ENCODE measurements at places on chromosomes 5 and 9.

DNA sequence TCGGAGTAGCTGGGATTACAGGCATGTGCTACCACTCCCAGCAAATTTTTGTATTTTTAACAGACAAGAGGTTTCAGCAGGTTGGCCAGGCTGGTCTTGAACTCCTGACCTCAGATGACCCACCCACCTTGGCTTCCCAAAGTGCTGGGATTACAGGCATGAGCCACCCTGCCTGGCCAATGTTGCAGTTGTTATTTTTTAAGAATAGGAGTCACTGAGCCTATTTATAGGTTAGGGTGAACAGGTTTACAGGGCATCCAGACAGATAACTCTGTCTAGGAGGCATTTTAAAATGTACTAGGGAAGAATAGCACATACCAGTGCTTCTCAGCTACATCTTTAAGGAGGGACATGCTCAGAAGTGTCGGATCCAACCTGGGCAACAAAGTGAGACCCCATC lies 60.1 kb upstream of the BNC2 start:
- no peak for DNase-seq

DNA sequence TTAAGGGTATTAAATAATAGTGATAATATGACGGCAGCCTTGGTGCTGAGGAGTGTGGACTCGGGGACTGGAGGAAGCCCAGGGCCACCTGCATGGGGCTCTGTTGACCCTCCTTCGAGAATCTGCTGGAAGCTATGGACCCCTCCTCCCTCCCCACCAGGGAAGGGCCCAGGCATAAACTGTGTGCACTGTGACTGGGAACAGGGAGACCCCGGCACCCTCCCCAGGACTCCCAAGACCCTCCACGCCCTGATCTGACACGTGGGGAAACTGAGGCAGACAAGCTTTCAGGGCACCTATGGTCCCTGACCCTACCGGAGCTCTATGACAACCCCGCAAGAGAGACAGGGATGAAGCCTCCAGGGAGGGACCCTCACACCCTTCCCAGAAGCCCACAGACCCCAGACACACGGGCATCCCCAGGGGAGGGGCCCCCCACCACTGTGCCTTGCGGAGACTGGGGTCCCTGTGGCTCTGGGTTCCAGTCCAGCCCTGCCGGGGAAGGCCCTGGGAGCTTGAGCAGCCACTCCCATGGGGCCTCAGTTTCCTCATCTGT lies 6.5 kb upstream of the EGFL7 start:
- DNase-seq: no peak

DNA sequence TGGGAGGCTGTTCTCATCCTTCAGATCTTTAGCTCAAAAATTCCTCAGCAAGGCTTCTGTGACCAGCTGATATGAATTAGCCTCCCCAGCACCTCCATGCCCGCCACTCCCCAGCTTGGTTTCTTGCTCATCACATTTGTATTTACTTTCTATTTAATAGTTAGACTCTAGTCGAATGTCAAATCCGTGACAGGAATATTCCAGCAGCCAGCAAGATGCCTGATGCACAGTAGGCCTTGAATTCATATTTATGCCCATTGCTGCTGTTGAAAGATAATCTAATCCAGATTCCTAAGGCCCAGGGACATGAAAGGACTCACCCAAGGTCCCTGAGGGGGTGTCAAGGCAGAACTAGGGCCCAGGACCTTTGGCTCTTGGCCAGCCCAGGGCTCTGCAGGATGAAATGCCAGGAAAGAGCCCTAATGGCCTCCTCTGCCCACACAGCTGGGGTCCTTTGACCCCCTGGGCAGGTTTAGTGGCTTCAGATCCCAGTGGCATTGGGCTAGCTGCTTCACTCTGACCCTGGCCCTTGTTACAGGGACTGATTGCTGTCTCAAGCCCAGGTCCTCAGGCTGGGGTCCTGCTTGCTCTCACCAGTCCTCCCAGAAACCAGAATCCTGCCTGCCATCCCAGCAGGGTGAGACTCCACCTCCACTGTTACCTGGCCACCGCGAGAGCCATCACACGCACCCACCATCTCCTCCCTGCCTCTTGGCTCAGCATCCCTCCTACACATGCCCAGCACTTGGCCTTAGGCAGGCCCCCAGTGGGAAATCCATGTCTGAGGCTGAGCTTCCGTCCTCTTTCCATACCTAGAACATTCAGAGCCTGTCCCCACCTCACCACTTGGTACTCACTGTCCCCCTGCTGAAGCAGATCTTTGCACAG lies 7.3 kb downstream of the CSF1R start:
- no peak for DNase-seq

- no peak for DNase-seq
Observed at GRCh38 chr9:121741228-121741918, 89.9 kb downstream of the DAB2IP start.

DNA sequence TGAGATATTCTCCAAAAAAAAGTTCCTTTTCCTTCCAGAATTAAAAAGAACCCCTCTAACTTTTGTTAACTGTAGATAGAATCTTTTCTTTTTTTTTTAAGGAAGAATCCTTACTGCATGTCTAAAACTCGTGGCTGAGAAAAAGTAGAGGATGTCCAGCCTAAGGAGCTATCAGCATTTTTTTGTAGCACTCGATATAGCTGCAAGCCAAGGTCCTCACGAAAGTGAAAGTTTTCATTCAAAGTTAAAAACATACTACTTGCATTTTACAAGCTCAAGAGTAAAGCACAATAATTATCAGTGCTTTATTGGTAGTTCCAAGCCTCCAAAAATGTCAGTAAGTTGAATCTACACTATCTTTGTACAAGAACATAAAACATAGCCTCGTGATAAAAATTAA lies 28.7 kb upstream of the ZSWIM6 start:
- DNase-seq: no peak

DNA sequence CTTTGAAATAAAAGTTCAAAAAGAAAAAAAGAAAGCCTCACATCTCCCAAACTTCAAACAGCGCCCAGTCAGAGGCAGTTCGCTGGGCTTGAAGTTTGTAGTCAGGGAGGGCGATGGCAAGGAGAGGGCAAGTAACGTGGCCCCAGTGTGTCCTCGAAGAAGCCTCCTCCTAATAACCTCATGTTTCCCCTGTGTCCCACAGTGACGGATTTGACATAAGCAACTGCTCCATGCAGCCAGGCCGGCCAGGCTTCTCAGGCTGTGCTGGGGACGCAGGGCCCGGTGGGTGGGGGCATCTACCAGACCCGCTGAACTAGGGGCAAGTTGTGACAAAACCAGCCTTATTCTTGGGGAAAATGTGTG lies 172.2 kb downstream of the ERCC6L2 start:
- peak; percentile 32 for DNase-seq

GRCh38 chr9:38416461-38416860 lies 7.8 kb downstream of the IGFBPL1 start:
- DNase-seq: no peak

DNA sequence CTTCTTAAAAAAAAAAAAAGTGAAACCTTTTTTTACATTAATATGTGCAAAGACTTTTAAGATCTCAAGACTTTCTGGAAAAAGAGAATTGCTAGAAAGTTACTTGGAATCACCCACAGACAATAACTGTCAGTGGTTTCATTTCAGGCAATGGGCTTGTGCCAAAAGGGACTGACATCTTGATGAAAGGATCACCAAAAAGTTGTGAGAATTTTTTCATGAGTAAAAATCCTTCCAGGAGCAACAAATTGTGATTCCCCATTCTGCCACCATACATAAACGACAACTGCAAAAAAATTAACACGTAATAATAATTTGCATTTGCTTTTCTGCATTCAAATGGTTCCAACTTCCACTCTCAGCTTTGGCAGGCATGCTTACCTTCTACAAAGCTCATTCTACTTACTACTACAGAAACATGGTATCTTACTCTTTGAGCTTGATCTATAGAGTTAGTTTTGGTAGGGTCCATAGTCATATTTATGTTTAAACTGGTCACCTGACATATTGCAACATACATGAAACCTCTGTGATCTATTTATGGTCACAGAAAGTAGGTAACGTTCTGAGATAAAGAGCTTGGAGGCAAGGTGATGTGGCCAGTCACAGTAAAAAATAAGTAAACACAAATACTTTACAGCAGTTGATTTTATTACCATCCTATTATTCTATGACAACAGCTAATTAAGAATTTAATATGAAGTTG lies 3.0 kb downstream of the NREP start:
- DNase-seq: no peak

- DNase-seq: no peak
Observed at GRCh38 chr5:84585218-84585617, 200.5 kb upstream of the EDIL3 start.

DNA sequence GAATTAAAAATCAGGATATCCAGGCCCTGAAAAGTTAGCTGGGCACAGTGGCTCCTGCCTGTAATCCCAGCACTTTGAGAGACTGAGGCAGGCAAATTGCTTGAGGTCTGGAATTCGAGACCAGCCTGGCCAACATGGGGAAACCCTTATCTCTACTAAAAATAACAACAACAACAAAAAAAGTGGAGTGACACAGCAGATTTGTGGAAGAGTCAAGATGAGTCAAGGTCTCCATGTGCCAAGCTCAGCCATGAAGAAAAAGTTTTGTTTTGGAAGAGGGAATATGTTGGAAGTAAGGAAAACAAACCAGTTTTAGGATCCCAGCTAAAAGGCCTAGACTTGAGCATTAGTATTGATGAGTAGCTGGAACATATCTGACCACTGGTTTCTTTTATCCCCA lies 14.7 kb downstream of the LRRC70 start:
- DNase-seq: no peak

- DNase-seq: no peak
Observed at GRCh38 chr9:137025517-137025966, 2.5 kb downstream of the ABCA2 start.

GRCh38 chr5:133797167-133797566 lies 171.3 kb downstream of the C5orf15 start:
- no peak for DNase-seq

GRCh38 chr9:97059626-97060025 lies 20.7 kb upstream of the CTSV start:
- no peak for DNase-seq

DNA sequence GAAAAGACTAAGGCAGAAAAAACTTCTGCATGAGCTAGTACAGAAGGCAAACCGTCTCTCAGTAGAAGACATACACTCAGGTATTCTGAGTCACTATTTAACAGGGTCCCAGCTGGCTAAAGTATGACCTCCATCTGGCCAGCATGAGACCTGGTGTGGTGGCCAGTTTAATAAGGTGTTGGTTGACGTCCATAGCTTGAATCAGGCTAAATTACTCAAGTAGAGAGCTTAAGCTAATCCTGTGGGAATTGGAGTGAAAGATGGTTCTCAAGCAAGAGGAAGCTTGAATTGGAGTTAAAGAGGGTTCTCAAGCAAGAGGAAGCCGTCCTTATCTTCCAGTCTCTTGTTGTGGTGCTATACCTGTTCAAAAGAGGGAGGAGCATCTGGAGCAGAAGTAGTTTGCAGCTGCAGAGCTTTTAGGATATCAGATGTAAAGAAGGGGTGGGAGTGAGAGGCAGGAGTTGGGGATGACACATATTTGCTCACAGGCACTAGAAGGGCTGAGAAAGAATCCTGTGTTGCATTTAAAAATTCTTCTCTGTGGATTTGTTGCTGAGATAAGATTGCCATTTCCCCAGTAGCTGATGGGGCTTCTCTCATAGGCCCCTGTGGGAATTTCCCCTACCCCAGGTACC lies 136.1 kb upstream of the RUSC2 start:
- DNase-seq: no peak

- no peak for DNase-seq
Observed at GRCh38 chr5:72598401-72599064, 91.3 kb upstream of the ZNF366 start.

GRCh38 chr9:114799925-114800324 lies 5.9 kb downstream of the TNFSF15 start:
- no peak for DNase-seq

GRCh38 chr9:110179734-110180133 lies 28.2 kb downstream of the C9orf152 start:
- no peak for DNase-seq

GRCh38 chr9:121921444-121921843 lies 171.7 kb downstream of the TTLL11 start:
- DNase-seq: no peak

DNA sequence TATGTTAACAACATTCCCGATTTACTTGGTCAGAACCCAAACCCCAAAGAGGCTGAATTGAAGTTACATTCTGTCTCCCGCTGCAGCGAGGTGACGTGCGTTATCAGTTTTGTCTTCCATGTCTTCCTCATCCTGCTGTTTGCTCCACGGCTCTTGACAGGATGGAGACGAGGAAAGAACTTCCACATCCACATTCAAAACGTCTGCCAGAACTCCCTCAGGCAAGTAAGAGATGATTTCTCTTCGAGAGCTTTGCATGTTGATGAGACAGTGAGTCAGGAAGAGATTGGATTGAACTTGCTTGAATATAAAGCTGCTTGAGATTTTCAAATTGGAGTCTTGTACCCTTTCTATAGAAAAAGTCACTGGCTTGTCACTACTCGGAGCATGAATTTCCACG lies 242.6 kb downstream of the AUH start:
- DNase-seq: no peak

GRCh38 chr9:112890106-112891081 lies at the start of gene SLC46A2:
SLC46A2 (minus strand) TSS chr9:112890876; CDS start chr9:112890681, 195 bp downstream.
- peak; percentile 67 for DNase-seq

DNA sequence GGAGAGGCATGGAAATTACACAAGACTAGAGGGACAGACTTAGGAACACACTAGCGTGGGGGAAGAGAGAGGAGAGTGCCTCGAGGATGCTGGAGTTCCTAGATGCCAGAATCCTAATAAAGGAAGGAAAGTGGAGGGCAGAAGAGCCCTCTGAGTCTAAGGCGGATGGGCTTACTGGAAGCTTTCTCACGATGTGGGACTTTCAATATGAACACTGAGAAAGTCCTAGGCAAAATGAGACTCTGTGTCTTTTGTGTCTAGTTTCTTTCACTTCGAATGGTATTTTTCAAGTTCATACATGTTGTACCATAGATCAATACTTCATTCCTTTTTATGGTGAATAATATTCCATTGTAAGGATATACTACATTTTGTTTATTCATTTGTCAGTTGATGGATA lies 239.4 kb downstream of the NSG2 start:
- DNase-seq: no peak

DNA sequence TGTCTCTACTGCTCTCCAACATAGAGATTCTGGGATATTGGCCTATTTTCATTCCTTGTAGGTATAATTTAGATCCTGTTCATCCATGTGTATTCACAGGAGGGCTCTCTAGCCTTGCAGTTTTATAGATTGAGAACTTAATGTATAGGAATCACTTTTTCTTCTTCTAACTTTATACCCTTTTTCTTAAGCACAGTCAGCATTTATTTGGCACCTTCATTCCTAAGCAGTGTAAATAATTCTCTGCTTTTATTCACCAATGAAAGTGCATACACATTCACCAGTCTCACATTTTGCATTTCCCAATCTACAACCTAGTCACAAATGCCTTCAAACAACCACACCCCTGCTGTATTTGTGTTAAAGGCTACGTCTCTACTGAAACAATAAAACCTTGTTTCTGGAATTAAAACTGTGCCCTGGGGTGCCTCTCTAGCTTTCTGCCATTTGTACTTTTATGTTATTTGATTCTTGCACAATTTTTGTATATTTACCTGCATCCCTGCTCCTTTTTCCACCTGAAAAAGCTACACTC lies 49.3 kb downstream of the NREP start:
- DNase-seq: no peak

GRCh38 chr5:76365561-76365960 lies 37.5 kb upstream of the IQGAP2 start:
- no peak for DNase-seq

- no peak for DNase-seq
Observed at GRCh38 chr5:172150514-172151425, 37.3 kb downstream of the STK10 start.
